ENCODE measurements at places on chromosomes 1 and 21.
A peak's percentile ranks its signal among the peaks of the same experiment; 100 is the strongest.

- no peak for DNase-seq
Observed at GRCh38 chr1:40308036-40308727, 8.9 kb downstream of the COL9A2 start.

GRCh38 chr1:180168786-180169639 lies 14.3 kb downstream of the QSOX1 start:
- peak; percentile 43 for DNase-seq

DNA sequence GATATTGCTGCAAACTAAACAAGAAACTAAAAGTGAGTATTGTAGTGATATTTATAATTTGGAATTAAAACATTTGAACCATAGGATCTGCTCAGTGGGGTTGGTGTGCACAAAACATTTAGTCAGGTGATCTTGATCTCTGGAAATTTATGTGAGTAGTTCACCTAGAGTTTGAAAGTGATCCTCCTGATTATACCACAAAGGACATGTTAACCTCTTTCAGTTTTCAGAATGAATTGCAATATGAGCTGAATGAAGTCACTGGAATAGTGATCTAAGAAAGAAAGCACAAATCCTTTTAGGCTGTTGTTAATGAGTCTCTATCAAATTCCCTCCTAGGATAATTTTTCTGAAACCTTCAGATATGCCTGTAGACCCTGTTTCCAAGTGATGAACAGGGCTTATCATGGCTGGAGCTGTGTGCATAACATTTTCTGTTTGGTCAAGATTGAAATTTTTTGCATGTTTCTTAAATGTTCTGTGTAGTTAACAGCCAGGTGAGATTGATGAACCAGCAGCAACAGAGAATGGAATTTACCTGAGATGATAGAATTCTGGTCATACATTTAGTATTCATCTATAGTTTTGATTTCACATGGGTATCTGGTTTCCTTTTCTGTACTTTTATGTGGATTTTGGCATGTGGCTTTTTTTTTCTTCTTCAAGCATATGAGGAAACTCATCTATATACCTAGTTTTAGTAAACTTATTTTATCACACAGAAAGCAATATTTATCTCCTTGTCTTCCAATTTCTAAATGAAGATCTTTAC lies 25.5 kb downstream of the CDC14A start:
- no peak for DNase-seq

GRCh38 chr1:231940701-231941100 lies 314.1 kb downstream of the DISC1 start:
- DNase-seq, result peak; percentile 37

DNA sequence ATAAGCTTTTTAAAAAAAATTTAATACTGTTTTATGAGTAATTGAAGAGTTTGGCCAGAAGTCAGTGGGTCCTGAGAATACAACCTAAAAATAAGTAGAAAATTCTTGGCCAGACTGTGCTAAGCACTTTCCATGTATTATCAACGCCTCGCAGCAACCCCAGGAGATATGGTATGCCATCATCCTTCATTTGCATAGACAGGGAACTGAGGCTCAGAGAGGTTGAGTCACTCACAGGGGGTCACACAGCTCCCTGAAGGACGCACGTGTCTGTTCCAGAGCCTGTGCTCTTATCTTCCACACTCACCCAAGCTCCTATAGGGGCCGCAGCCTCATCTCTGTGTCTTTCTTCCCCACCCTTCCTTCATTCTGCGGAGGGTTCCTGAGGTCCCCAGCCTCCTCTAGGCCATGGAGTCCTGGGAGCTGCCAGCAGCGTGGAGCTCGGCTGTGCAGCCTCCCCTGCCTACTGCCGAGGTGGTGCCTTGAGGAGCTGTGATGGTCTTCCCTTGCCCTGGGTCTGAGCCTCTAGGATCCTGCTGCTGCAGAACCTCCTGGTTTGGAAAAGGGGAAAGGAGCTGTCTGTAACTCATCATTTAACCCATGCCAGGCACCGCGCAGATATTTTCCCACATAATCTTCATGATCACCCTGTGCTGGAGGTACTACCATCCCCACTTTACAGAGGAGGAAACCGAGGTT lies 30.3 kb upstream of the ECE1 start:
- no peak for DNase-seq

- DNase-seq, result no peak
Observed at GRCh38 chr1:74323937-74324473, 88.8 kb downstream of the TNNI3K start.

DNA sequence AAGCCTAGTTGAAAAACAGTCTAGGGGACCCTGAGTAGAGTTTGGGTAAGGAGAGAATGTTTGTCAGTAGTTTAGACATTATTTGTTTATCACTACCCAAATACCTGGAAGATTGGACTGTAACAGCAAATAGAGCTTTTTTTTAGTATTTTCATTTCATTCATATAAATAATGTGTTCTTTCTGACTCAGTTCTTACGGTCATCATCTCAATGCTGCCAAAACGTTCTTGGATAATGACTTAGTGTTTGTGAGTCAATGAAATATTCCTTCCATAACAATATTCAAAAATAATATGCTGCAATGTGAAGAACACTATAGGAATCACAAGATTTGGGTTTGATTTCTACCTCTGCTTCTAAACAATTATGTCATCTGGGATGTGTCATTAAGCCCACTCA lies 400.0 kb upstream of the PKN2 start:
- peak; percentile 28 for DNase-seq

DNA sequence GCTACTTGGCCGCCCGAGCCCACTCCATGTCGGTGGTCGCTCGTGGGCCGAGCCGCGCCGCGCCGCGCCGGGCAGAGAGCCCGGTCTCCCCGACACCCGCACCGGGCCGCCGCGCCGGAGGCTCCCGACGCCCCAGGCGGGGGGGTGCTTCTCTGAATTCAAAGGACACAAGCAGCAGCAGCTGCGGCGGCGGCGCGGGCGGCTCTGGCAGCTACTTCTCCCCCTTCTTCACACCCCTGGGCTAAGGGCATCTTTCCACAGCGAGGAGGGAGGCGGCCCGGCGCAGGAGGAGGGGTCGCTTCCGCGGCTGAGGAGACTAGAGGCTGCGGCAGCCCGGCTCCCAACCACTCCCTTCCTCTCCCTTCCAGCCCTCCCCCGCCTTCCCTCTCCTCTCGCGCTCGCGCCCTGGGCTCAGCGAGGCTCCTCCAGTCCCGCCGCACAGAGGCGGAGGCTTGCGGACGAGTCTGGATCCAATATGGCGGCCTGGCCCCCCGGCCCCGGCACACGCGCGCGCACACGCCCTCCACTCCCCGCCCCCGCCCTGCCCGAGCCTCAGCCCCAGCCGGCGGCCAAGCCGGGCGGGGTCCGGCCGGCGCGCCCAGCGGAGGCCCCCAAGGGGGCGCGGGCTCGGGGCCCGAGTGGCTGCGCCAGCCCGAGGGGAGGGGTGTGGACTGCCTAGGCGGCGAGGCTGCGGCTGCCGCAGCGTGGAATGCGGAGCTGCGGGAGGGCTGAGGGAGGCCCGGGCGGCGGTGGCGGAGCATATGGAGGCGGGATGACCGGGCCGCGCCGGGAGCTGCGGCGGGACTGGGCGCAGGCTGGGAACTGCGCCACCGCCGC lies at the start of gene CDC42BPA:
CDC42BPA (minus strand) TSS at position 477 of the 837 bp plus-strand sequence. CDS start 1,310 bp downstream, outside the sequence.
- DNase-seq, result peak; percentile 93

DNA sequence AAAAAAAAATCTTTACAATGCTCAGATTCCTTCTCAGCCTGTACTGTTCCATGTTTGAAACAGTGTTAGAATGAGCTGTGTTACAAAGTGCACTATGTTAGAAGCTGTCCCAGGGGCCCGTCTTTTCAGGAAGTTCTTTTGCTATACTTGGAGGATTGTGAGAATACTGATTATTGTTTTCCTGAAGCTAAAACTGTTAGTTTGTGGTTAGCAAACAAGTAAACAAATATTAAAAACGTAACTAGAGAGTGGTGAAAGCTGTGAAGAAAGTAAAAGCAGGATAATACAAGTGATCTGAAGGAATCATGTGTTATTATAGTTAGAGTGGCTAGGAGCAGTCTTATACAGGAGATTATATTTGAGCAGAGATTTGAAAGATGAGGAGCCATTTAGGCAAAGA lies 35.6 kb downstream of the CAMSAP2 start:
- no peak for DNase-seq

DNA sequence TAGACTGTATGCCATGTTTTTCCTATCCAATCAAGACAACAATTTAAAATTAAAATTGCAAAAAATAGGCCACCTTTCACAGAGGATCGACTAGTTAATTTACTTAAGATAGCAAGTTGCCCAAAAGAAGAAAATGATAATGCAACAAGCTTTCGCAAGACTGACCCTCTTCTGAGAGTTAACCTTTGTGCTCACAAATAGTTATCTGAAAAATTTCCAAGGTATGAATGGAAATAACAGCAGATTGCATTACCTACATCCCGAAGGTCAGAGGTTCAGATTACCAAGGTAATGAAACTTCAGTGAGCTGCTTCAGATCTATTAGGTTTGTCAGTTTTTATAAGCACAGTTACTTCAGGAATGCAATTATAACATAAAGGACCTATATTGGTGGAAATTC lies 298.0 kb downstream of the KCTD3 start:
- DNase-seq, result no peak

DNA sequence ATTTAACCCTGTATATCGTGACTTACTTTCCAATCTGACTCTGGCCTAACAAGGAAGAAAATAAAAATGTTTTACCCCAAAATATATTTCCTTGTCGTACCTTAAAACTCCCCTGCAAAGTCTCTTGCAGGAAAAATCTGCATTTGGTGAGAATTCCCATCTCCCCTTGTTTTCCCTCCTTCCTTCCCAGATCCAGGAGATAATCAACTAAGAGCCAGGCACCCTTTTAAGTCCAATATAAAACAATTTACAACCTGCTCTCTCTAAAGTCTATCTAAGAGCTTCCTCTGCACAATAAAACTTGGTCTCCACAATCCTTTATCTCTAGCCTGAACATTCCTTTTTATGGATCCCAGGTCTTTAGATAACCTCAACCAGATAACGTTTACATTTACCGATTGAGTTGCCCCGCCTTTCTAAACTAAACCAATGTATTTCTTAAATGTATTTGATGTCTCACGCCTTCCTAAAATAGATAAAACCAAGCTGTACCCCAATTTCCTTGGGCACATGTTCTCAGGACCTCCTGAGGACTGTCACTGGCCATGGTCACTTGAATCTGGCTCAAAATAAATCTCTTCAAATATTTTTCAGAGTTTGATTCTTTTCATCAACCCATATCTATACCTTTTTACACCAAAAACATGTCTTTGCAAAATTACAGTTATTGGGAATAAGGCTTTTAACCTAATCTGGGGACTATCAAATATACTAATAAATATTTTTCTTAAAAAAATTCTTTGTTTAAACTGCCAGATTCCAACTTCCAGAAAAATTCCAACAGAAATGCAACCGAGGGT lies 993 bp downstream of the DDX59 start:
- no peak for DNase-seq

- DNase-seq, result no peak
Observed at GRCh38 chr1:75612976-75613375, 2.1 kb upstream of the SLC44A5 start.

GRCh38 chr1:54744696-54745095 lies 19.6 kb downstream of the PARS2 start:
- no peak for DNase-seq
